CD4-positive, alpha-beta T cell treated with Interleukin-2 at 100 ng/mL for 4 hours (primary cell): ENCODE measurements at places on chromosomes 7 and 10.
A peak's percentile ranks its signal among the peaks of the same experiment; 100 is the strongest.

- DNase-seq = peak; percentile 66
These were observed 5.0 kb downstream of the MYO1G start for GRCh38 chr7:44973610-44974401.

DNA sequence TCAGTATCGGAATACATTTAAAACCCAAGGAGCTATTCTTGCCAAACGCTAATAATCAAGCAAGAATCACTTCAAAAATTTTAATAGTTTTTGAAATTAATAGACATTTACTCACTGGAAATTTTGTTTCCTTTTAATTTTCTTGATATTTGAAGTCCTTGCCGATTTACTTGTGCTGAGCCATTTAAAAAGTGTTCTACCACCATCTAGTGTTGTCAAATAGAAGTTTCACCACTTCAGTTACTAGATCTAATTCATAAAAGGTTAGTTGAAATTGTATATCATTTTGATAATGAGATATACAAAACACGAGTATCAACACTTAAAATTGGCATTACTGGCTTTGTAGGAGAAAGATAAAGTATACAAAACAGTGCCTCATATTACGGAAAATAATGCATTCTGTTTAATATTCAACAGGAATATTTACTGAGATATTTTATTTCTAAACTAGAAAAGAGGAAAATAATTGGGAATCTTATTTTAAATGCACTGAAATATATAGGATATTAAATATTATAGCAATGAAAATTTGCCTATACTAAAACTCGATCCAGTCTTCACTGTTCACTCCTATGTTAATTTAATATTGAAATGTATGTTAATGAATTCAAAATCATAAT lies 664.8 kb upstream of the SEMA3D start:
- DNase-seq = no peak

DNA sequence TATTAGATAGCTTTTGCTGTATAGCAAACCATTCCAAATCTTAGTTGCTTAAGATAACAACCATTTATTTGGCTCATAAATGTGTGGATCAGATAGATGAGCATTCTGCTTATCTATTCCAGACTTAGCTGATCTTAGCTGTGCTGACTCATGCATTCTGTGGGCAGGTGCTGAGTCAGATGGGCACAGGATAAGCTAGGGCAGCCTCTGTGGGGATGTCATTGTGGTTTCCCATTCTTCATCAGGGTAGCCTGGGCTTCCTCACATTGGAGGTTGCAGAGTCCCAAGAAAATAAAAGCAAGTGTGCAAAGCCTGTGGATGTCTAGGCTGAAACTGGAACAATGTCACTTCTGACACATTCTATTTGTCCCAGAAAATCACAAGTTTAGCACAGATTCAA lies 917.0 kb downstream of the TYW1 start:
- DNase-seq = no peak

GRCh38 chr10:58275261-58275660 lies 6.3 kb downstream of the CISD1 start:
- DNase-seq = no peak

DNA sequence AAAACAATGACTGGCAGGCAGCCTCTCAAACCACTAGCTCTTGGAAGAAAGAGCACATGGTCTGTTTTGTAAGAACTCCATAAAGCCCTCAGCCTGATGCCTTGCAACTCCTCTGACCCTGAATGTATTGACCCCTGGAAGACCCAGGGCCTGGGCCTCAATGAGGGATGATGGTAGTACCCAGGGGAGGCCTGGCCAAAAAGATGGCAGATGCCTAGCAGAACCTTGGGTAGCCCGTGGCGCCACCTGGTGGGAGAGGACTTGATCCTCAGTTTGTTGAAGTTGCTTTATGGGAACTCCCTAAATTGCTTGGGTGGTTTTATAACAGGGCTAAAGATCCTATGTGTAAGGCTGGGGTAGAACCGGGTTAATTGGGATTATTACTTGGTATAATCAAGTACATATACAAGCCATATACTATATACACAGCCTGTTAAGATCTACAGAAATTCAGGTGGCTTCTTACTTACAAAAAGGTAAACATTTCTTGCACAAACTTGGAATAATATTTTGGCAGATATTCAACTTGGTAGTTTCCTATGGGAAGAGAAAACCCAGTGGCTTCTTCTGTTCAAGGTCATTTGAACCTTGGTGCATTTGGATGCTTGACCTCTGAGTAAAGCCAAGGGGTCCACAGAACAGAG lies 95.8 kb upstream of the CACUL1 start:
- DNase-seq = peak; percentile 39

GRCh38 chr10:36526033-36526432 lies 599.4 kb upstream of the ANKRD30A start:
- no peak for DNase-seq

- no peak for DNase-seq
These were observed at the start of gene PARD3 for GRCh38 chr10:34815185-34816084. Gene PARD3 (minus strand): TSS chr10:34815296. CDS start chr10:34814995, 301 bp downstream.

- no peak for DNase-seq
These were observed 208.4 kb upstream of the LRRTM3 start for GRCh38 chr10:66717231-66717981.

GRCh38 chr7:51847461-51848134 lies 531.0 kb upstream of the COBL start:
- no peak for DNase-seq

GRCh38 chr10:77699080-77699645 lies 61.6 kb upstream of the KCNMA1 start:
- no peak for DNase-seq

DNA sequence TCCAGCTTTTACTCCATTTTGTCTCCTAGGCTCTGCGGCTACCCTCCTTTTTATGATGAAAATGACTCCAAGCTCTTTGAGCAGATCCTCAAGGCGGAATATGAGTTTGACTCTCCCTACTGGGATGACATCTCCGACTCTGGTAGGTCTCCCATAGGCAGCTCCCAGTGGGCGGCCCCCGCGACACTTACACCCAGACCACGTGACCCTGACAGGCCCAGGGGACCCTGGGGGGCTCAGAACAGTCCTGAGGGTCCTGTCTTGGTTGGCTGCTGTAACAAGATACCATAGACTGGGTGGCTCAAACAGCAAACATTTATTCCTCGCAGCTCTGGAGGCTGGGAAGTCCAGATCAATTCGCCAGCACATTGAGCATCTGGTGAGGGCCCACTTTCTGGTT lies 187.3 kb downstream of the CCDC3 start:
- no peak for DNase-seq

- DNase-seq = no peak
These were observed 213.5 kb downstream of the LHFPL3 start for GRCh38 chr7:104541897-104542296.

GRCh38 chr7:1068619-1069018 lies 19.3 kb upstream of the GPER1 start:
- no peak for DNase-seq

DNA sequence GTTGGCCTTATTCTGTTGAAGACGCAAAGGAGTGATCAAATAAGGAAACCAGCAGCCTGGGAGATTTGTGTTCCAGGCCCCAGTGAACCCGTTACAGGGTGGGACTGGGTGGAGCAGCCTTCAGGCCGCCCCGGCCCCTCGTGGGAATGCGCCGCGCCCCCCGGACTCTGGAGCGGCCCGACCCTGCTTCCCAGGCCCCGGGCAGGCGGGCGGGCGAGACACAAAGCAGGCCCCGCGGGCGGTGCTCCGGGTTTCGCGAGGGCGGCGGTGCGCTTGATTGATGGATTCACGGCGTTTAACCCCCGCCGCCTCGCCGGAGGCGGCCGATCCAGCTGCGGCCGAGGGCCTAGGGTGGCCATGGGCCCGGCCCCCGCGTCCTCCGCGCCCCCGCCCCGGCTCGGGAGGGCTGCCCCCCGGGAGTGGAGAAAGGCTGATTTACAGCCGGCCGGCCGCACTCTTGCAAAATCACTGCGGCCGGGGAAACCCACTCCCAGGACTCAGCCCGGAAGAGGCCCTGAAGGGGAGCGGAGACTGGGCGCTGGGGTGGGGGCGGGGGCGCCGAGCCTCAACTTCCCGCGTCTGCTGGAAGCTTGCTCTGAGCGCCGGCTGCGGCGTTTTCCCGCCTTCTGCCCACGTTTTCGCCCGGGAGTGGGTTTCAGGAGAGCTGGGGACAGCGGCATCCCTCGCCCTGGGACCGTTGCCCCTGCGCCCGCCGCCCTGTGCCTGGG lies 299.6 kb upstream of the NFE2L3 start:
- DNase-seq = no peak

GRCh38 chr7:155860461-155860839 lies 48.2 kb upstream of the SHH start:
- DNase-seq = no peak

GRCh38 chr7:7290429-7291122 lies 108.2 kb downstream of the C1GALT1 start:
- DNase-seq = no peak

- no peak for DNase-seq
These were observed 16.8 kb downstream of the AOAH start for GRCh38 chr7:36707465-36707864.
